Activated CD4-positive, alpha-beta T cell treated with anti-CD3 and anti-CD28 coated beads, Interleukin-10, Interleukin-2, amounts not matched to agents 100 ng/mL and 50 ng/mL, durations not matched to agents 16 hours and 8 hours (primary cell): ENCODE measurements at places on chromosomes 5 and 9.
A peak's percentile ranks its signal among the peaks of the same experiment; 100 is the strongest.

- DNase-seq: peak; percentile 25
These were observed 1.3 kb downstream of the UBE2R2 start for GRCh38 chr9:33818167-33818846.

DNA sequence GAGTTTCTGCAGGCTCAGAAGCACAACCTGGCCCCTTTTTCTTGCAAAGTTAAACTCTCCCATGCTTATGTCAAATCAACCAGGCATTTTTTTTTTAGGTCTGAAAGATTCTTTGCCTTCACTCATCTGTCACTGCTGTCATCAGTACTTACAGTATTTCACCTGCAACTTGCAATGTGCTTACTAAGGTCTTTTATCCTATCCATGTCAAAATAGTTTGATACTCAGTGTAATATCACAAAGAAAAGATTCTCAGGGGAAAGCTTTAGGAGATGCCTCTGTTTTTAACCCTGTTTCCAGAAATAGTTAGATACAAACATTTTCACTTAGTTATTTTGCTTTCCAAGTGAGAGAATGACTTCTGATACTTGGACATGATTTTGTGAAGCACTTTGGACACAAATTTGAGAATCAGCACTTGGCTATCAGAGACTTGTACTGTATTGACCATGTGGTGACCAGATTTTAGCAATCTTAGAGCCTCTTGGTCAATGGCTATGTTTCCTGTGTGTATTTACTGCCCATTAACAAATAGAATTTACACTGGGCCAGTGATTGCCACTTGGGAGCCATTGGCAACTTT, 428.2 kb downstream of the IRX1 start:
- no peak for DNase-seq

DNA sequence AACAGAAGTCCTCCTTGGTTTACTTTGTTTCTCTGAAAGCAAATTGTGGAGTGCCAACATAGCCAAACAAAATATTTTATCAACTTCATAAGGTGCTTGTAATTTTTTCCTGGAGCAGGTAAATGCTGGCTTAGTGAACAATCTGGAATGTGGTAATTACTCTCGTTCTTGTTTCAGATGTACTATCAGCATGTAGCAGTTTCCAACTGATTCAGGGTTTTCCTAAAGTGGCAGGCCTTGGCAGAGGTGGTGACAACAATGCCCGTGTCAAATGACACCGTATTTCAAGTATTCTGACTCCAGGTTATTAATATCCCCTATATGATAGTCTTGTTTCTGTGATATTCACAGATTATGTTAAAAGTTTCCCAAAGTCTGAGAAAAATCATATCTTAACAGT, 1.2 kb downstream of the C9orf72 start:
- no peak for DNase-seq

- DNase-seq: no peak
These were observed 572 bp downstream of the ZDHHC21 start for GRCh38 chr9:14692470-14693250.

- peak; percentile 50 for DNase-seq
These were observed at the start of gene SIT1 for GRCh38 chr9:35650341-35651158. Gene SIT1, minus strand, starts transcription at chr9:35650931. Its CDS starts 78 bp downstream, at chr9:35650853.

- no peak for DNase-seq
These were observed 269.7 kb upstream of the GAS1 start for GRCh38 chr9:87216897-87217455.

GRCh38 chr9:112546149-112547012, 59.8 kb downstream of the KIAA1958 start:
- no peak for DNase-seq

DNA sequence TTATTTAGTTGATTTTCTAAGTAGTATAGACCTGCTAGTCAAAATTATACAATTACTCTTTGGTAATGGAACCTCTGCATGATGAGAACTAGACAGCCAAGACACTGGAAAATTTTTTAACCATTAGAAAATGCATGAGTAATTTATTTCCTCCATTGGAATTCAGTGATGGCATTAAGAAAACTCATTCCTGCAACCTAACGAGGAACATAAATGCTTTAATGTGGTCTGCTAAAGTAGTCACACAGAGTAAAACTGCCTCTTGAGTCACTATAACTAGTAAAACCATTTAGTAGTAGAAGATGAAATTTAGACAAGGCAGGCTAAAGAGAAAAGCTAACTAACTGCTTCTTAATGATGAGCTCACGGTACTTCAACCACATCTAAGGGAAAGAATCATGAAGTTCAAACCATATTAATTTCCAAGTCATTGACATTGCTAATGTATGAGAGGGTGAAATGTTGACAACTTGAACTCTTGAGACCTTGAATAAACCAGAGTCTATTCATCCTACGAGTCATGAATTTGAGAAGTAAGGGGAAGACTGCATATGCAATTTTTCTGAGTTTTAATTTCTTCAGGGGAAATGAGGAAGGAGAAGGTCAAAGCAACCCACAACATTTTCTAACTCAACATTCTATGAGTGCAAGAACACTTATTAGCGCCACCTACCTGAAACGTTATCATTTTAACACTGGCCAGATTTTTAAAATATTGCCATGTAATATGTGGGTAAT, 74.4 kb downstream of the GLIS3 start:
- no peak for DNase-seq

- no peak for DNase-seq
These were observed 30.5 kb downstream of the JAKMIP2 start for GRCh38 chr5:147752033-147752432.

DNA sequence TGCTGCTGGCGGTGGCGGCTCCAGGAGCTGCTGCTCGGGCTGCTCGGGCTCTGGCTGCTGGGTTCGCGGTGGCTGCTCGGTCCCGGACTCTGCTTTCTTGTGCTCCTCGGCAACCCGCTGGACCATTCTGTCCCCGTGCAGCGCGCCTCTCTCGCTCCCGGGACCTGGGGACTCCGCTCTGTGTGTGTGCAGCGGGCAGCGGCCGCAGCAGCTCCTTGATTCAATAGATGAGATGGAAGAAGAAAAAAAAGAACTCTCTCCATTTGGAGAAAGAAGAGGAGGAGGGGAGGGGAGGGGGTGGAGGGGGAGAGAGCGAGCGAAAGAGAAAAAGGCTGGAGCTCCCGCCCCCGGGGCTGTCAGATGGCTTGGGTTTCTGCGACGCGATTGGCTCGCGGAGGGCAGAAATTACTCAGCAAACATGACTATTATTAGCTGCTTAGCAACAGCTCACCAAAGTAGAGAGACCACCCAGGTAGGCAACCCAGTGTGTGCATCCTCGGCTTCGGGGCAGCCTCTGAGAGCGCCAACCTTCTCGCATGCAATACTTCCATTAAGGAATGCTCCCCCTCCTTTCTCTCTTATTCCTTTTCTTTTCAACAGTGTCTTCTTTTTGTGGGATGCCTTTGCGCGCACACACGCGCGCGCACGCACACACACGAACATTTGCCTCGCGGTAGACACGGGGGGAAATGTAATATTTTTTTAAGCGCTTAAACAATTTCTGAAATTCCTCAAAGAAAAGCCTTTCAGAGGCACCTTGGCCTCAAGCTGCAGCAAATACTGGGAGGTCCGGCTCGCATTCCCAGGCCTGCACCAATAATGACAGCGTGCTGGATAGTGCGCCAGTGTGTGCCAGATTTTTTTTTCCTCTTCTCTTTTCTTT, 7.6 kb downstream of the PTCH1 start:
- peak; percentile 79 for DNase-seq

DNA sequence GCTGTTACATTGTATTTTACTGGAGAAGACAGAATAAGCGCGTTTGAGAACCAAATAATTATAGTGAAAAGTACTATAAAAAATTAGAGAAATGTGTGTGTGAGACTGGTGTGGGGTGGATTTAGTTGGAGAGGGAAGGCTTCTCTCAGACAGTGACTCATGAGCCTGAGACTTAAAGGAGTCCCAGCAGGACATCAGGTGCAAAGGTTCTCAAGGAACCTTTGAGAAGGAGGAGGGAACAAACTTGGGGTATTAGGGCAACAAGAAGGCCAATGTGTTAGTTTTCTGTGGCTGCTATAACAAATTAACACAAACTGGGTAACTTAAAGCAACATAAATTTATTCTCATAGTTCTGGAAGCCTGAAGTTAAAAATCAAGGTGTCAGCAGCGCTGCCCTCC, 4.9 kb downstream of the DDX4 start:
- no peak for DNase-seq

DNA sequence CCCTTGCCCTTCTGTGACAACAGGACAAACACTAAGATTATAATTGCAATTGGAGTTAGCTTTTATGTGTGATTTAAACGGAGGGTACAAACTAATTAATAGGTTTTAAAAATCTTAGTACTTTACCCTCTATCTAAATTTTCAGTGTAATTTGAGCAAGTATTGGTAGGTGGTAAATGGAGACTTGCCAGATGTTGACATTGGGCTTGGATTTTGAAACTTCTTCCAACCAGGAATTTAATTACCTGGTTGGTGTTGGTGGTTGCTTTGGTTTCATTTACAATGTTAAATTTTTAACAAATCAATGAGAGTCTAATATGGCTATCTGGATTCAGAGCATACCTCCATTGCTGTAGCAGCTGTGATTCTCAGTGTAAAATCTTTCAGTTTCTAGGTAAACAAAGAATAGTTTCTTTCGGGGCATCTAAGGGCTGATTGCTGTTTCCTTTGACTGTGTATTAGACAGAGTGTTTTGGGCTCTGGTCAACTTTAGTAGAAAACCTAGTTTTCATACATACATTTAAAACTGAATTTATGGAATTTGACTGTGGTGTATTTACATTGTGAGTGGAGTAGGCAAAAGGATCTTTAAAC, 1.9 kb downstream of the DAPK1 start:
- DNase-seq: no peak

GRCh38 chr9:120390637-120391190, 189.3 kb downstream of the CDK5RAP2 start:
- DNase-seq: no peak

GRCh38 chr9:77085416-77085815, 66.0 kb downstream of the FOXB2 start:
- no peak for DNase-seq

GRCh38 chr5:35404701-35405100, 174.4 kb upstream of the PRLR start:
- no peak for DNase-seq

- DNase-seq: no peak
These were observed 21.2 kb downstream of the ADAM19 start for GRCh38 chr5:157554179-157555036.

GRCh38 chr5:83374547-83374946, 97.0 kb upstream of the VCAN start:
- DNase-seq: no peak

DNA sequence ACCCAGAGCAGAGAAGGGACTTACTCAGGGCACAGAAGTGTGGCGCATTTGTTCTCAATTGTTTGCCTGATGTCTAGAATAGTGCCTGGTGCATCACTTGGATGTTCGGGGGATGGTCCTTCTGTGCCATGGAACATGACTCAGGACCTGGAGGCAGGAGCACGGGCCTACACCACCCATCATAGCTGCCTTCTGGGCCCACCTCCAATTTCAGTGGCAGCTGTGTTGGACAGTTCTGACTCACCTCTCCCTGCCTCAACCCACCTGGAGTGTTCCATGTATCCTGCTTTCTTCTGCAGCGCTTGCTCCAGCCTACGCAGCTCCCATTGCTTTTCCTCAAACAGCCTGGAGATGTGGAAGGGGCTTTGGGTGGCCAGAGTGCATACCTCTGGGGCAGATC, 12.5 kb upstream of the CXCL14 start:
- DNase-seq: no peak

- DNase-seq: no peak
These were observed 141.8 kb upstream of the CD180 start for GRCh38 chr5:67338421-67338820.

DNA sequence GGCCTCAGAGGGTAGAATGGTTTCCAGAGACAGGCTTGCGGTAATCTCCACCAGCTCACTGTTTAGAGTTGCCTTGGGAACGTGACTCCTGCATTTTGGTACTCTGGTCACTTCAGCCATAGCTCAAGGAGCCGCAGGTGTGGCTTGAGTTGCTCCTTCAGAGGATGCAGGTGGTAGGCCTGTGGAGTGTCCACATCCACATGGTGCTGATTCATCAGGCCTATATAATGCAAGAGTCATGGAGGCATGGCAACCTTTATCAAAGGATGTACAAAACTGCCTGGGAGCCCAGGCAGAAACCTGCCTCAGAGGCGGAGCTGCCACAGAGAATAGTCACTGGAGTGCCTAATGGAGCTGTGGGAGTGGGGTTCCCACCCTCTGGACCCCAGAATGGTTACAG, 114.2 kb downstream of the ANXA1 start:
- no peak for DNase-seq

DNA sequence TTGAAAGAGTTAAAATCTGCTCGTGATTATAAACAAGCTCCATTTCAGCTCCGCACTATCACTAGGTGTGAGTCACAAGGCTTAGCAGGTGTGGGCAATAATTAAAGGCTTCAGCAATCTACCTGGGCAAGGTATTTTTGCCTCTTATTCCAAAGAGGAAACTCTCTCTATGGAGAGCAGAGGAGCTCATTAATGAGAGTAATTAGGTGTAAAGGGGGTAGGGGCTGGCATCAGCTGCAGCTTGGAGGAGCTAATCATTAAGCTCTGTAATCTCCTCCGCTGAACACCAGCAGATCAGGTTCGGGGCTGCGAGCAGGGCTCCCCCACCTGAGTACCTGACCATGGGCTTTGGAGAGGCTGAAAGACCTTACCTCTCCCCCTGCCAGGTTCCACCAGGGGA, 129.2 kb downstream of the CRB2 start:
- DNase-seq: no peak

DNA sequence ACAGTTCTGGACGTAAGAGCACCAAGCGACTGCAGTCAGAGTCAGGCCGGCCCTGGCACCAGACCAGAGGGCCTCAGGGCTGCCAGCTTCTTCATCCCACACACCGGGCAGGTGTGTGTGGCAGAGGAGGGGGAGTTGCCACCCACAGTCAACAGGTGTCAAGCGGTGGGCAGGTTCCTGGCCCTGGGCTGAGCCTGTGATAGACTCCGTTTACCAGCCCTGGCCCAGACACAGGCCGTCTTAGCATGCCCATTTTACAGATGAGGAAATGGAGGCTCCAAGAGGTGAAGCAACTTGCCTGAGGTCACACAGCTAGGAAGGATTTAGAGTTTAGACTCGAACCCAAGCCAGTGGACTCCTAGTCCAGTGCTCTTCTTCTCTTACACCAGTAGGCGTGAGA, 71.8 kb downstream of the HMCN2 start:
- DNase-seq: no peak

DNA sequence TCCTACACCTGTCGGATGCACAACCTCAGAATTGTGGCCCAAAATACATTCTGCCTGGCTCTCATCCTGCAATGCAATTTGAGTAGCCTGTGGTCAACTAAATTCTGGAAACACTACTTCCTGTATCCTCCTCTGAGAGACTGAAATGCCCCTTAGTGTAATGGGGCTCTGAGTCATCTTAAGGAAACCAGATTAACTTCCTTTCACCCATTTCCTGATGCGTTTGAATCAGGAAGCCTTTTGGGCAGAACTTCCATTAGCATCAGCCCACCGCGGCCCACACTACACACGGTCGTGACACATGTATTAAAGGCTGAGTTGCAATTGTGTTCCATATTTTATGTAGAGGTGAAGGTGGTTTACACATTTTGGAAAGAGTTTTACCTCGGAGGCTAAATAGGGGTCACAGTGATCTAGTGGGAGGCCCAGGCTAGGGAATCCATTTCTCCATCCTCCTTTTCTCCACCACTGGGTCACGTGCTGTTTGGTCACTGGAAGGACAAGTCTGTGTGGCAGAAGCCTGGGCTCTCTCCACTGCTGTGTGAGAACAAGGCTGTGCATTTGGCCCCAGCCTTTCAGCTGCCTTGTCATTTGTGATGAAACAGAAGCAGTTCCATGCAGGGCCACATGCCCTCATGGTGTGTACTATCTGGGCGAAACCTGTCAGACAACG, 55.9 kb downstream of the DAP start:
- DNase-seq: peak; percentile 52
